IPS DF 19.7 (cell line): ENCODE measurements at places on chromosomes 1 and 21.

GRCh38 chr1:178019208-178019607, 49.4 kb upstream of the SEC16B start:
- DNase-seq = no peak

DNA sequence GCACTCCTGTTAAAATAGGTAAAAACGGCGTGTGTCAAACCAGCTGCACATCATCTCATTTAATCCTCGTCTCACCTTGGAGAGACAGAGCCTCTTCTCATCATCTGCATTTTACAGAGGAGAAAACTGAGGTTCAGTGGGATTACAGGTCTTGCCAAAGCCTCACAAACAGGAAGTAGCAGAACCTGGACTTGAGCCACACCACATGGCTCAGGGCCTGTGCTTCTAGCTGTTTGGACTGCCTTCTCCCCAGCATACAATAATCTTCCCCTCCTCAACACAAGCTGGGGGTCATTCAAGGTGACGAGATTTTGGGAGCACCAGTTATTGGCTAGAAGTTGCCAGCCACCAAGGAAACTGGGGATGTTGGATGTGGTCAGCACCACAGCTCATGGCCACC, 167.9 kb upstream of the ZC3H12A start:
- no peak for DNase-seq

DNA sequence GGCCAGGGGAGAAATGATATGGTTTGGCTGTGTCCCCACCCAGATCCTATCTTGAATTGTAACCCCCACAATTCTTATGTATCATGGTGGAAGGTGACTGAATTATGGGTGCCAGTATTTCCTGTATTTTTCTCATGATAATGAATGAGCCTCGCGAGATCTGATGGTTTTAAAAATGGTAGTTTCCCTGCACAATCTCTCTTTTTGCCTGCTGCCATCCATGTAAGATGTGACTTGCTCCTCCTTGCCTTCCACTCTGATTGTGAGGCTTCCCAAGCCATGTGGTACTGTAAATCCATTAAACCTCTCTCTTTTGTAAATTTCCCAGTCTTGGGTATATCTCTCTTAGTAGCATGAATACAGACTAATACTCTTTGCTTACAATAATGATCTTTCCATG, 1453.9 kb upstream of the B3GALT2 start:
- DNase-seq = no peak

DNA sequence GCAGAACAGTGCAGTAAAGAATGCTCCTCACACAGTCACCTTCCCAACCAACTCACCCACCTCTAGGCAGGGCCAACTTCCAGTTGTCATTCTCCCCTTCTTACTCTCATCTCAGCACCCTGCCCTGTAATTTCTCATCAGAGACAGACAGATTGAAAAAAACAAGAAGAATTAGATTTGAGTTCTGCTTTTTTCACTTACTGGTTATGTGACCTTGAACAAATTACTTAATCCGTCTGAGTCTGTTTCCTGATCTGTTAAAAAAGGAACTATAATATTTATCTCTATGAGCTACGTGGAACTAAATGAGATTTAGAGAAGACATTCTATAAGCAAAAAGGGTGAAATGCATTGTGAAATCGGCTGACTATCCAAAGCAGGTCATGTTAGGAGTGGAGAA, 330.3 kb downstream of the ZNF326 start:
- DNase-seq = no peak

- DNase-seq = no peak
These were observed 140.2 kb upstream of the FGGY start for GRCh38 chr1:59156526-59157199.

DNA sequence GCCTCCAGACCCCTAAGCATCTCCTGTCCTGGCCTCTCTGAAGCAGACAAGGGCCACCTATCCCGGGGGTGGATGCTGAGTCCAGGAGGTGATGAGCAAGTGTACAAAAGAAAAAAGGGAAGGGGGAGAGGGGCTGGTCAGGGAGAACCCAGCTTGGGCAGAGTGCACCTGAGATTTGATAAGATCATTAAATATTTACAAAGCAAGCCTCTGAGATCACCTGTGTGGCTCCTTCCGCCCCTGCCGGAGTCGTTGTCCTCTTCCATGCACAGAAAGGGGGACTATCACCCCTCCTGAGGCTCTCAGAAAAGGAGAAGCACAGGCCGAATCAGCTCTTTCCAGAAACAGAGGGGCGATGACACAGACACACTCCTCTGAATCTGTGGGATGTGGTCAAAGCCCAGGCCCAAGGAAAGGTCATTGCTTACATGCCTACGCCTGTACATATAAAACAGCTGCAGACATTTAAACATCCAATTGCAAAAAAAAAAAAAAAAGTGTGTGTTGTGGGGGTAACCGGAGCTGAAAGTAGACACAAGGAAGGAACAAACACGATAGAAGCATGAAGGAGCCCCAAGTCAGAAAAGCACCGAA, 30.9 kb downstream of the PRSS38 start:
- DNase-seq = no peak

DNA sequence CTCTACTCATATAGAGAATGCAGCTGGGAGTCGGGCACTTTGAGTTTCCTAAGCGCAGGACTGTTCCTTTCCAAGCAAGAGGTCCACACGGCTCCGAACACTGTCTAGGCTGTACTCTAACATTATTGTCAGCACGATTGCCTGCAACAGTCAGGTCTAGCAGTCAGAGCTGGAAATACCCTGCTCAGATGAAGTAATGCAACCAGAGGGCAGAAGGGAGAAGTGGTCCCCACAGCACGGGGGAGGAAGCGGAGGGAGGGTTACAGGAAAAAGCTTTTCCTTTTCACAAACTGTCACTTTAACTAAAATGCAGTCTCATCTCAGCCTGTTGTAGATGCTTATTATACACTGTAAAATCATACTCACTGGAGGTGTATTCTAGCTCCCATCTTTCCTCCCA, 98.9 kb upstream of the SLC44A3 start:
- no peak for DNase-seq

DNA sequence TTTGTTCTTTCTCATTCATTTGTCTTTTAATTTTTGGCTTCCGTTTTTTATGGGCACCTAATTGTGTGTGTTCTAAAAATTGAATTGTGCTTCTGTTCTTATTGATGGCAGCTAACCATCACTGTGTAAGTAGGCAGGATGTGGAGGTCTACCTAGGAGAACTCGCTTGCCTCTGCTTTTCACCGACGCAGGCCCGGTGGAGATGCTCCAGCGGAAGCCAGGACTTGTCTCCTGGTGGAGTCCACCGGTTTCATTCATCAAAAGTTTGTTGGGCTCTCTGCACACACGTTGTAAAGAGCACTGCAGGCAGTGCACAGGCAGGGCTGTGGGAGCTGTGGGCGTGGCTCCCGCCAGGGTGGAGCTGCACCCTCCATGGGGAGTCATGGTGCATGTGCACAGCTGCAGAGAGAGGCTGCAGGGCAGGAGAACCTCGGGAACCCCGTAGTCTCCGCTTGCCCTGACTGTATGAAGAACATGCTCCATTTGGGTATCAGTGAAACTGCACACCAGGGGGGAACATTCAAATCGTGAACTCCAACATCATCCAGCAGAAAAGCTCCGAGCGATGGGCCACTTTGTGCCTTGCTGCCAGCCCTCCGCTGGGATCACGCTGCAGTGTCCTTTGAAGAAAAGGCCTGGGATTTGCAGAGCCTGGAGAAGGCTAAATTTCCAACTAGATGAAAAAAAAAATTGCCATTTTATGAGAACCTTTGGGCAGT, 6.0 kb upstream of the C1orf174 start:
- no peak for DNase-seq

DNA sequence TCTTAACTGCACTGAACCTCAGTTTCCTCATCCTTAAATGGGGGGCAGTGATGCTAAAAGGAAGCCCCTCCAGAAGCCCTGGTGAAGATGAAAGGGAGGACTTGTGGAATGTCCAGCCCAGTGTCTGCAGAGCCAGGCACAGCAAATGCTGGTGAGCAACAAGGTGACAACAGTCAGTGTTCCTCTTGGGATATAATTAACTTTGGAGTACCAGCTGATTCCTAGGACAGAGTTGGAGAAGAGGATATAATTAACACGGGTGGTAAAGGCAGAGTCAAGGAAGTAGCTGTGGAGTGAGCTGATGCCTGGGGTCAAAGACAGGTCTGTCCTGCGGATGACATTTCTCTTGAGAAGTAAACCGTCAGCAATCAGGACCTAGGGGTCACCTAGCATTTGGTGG, 60.7 kb upstream of the MRPS6 start:
- no peak for DNase-seq

DNA sequence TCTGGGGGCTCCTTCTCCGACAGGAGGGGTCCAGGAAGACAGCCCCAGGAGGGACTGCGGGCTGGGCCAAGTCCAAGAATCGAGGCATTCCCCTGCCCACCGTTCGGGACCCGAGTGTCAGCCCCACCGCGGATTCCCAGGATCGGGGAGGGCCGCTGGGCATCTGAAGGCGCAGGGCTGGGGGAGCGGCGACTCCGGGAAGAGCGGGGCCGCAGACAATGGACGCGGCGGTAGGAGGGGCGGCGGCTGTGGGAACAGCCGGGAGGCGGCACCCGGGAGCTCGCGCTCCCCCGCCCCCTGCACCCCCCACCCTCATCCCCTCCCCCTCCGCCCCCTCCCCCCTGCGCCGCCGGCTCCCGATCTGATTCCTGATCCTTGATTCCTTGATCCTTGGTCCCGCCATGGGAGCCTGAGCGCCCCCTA, at the start of gene VANGL2:
Gene VANGL2, plus strand, starts transcription at position 342 of the 423 bp plus-strand sequence. CDS start 15,274 bp downstream, outside the sequence.
- DNase-seq = no peak

GRCh38 chr1:232593717-232594502, 36.0 kb downstream of the SIPA1L2 start:
- DNase-seq = no peak

DNA sequence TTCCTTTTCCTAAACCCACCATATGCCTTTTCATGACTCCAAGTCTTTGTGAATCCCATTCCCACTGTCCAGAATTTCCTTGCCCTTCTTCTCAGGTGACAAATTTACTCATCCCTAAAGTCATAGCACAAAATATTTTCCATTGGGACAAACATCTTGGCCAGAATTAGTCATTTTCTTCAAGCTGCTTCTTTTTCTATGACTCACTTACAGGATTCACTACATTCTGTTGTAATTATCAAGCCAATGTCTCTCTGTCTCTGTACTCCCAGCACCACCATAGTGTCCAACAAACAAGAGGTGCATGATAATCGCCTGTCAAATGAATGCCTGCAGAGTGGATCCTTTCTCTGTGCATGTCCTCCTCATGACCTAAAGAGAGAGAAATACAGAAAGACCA, 37.8 kb downstream of the SGIP1 start:
- DNase-seq = no peak

GRCh38 chr1:52520148-52520547, 32.7 kb downstream of the TUT4 start:
- DNase-seq = no peak

GRCh38 chr1:192941722-192942411, 117.3 kb downstream of the UCHL5 start:
- no peak for DNase-seq

DNA sequence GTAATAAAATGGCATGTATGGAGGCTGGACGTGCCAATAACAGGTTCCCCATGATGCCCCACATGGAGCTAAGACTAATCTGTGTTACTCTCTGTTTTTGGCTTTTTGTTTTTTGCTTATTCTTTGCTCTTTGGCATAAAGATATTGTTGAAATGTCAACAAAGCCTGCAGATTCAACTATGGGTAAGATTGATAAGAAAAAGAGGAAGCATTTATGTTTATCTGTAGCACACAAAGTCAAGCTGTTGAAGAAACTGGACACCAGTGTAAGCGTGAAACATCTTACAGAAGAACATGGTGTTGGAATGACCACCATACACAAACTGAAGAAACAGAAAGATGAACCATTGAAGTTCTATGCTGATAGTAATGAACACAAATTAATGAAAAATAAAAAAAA, 402.7 kb downstream of the LTN1 start:
- DNase-seq = no peak

- DNase-seq = no peak
These were observed 6.4 kb upstream of the COL6A1 start for GRCh38 chr21:45975020-45975666.
